ENCODE measurements at places on chromosomes 16 and 17.

GRCh38 chr16:31141489-31142108 lies 6.1 kb upstream of the PRSS8 start:
- no peak for DNase-seq

GRCh38 chr16:35911899-35912298 lies 2452.5 kb downstream of the TP53TG3F start:
- no peak for DNase-seq

- no peak for DNase-seq
These were observed 7.5 kb upstream of the ITGAX start for GRCh38 chr16:31347445-31347844.

DNA sequence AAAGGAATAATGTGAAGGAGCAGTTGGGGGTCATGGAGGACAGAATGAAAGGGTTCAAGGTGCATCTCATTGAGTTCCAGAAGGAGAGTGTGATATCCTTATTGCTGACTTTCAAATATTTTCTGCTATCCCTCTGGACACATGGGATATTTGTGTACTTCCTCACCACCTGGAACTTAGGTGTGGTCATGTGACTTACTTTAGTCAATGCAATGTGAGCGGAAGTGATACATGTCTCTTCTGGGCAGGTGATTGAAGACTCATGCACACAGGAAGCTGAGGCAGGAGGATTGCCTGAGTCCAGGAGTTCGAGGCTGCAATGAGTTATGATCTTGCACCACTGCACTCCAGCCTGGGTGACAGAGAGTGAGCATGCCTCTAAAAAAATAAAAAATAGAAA lies 36.7 kb upstream of the TANC2 start:
- no peak for DNase-seq

- DNase-seq: no peak
These were observed 43.8 kb upstream of the SMPD3 start for GRCh38 chr16:68492151-68492542.

DNA sequence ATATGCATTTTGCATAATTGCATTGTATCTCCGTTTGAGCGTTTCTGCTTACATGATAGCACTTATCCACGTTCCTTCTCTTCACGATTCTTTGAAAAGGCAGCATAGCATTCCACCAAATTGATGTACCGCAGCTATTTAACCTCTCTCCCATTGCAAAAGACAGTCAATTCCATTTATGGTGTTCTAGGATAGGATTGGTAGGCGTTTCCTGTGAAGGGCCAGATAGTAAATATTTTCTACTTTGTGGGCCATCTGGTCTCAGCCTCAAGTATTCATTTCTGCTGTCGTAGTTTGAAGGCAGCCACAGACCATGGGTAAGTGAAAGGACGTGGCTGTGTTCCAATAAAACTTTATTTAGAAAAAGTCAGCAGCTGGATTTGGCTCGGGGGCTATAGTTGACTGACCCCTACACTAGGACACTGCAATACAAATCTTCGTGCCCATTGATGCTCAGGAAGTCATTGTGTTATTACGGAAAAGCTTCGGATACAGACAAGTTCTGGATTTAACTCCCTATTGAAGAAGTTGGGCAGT lies 10.1 kb downstream of the SNX29 start:
- DNase-seq: no peak

GRCh38 chr16:8530752-8531384 lies 59.4 kb downstream of the TMEM114 start:
- no peak for DNase-seq

DNA sequence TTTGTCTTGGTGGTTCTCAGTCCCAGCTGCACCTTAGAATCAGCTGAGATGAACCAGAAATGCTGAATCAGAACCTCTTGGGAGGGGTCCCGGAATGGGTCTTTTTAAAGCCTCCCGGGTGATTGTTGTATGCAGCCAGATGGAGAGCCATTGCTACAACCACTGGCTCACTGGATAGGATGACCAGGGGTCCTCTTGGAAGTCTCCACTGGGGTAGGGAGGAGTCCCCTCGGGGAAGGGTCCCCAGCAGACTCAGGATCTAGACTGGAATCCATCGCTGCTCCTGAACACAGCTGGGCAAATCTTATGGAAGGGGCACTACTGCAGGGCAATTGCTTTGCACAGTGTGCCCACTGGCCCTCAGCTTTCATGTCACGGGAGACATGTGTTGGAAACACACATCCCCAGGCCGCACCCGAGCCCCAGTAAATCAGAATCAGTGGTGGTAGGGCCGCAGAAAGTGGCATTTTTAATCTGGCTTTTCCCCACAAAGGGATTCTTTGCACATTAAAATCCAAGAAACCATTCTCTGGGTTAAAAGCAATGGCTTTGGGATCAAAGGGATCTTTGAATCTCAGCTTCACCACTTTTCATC lies 117.3 kb downstream of the IRX5 start:
- no peak for DNase-seq

- no peak for DNase-seq
These were observed 10.0 kb upstream of the SKAP1 start for GRCh38 chr17:48439875-48440505.

DNA sequence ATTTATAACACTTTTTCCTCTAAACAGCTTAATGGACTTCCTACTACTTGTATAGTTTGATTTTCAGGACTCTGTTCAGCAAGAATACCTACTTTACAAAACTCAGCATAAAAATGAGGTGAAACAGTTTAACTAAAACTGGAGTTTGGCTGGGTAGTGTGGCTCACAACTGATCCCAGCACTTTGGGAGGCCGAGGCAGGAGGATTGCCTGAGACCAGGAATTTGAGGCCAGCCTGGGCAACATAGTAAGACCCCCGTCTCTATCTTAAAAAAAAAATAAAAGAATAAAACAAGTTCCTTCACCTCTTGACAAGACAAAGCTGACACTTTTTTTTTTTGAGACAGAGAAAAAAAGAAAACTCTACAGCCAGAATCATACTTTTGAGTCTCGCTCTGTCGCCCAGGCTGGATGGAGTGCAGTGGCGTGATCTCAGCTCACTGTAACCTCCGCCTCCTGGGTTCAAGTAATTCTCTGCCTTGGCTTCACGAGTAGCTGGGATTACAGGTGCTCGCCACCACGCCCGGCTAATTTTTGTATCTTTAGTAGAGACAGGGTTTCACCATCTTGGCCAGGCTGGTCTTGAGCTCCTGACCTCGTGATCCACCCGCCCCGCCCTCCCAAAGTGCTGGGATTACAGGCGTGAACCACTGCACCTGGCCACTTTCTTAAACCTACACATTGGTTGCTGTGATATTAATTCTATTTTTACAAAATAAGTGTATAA lies 2.6 kb downstream of the PDF start:
- no peak for DNase-seq

DNA sequence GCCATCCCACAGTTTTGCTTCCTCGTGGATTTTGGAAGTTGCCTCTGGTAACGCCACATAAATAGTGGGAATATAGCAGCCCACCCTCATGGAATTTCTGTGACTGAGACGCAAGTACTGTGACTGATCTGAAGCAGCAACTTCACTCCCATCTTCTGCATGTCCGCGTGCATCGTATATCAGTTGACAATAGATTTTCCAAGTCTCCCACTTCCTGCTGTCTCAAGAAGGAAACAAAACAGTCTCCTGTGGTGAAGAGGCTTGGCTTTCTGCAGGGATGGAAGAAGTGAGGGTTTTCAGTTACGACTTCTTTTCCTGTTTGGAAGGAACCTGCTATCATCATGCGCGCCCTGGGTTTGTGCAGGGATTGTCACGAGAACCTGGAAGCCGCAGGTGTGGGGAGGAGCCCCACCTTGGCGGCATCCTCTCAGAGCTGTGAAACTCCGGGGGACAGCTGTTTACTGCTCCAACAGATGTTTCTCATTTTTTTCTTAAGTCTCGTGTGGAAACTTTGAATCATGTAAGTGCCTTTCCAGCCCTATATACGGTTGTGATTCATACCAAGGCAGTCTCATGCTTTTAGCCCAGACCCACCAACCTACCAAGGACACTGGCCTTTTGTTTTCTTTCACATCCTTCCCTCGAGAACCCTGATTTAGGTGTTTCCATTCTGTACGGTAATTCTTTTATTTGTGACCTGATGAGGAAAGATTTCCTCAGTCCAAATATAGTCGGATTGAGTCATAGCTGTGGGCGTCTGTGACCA lies 57.5 kb downstream of the WIPI1 start:
- peak; percentile 88 for DNase-seq

GRCh38 chr16:12576878-12577277 lies 226.8 kb downstream of the CPPED1 start:
- DNase-seq: no peak

GRCh38 chr17:14211246-14211645 lies 25.4 kb downstream of the CDRT15 start:
- DNase-seq: no peak

DNA sequence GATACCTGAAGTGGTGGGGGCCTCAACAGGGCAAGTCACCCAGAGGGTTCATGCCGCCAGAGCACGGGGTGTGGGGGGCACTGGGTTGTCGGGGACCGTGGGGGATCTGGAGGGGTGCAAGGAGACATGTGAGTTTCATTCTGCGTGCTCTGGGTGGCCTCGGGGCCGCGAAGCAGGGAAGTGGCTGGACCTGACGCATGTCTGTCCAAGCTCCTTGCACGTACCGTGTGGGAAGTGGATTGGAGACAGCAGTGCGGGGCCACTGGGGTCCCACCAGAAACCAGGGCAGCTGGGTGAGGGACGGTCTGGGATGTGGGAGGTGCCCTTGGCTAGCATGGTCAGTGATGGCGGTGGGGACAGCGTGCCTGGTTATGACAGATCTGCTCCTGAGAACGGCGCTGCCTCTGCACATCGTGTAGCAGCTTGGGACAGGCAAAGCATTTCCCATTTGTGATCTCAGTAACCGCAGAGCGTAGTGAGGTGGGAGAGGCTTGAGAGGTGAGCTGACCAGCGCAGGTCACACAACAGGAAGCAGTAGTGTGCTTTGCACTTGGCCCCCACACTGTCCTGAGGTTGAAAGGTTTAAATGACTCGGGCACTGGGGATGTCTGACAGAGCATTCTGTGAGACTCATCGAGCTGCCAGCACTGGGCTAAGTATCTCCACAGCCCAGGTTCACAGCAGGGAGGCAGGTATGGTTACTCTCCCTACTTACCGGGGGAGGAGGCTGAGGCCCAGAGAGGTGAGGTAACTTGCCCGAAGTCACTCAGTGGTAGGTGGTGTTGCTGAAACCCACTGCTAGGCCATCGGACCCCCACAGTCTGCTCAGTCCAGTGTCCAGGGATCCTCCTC lies 114.4 kb downstream of the SOCS1 start:
- no peak for DNase-seq

DNA sequence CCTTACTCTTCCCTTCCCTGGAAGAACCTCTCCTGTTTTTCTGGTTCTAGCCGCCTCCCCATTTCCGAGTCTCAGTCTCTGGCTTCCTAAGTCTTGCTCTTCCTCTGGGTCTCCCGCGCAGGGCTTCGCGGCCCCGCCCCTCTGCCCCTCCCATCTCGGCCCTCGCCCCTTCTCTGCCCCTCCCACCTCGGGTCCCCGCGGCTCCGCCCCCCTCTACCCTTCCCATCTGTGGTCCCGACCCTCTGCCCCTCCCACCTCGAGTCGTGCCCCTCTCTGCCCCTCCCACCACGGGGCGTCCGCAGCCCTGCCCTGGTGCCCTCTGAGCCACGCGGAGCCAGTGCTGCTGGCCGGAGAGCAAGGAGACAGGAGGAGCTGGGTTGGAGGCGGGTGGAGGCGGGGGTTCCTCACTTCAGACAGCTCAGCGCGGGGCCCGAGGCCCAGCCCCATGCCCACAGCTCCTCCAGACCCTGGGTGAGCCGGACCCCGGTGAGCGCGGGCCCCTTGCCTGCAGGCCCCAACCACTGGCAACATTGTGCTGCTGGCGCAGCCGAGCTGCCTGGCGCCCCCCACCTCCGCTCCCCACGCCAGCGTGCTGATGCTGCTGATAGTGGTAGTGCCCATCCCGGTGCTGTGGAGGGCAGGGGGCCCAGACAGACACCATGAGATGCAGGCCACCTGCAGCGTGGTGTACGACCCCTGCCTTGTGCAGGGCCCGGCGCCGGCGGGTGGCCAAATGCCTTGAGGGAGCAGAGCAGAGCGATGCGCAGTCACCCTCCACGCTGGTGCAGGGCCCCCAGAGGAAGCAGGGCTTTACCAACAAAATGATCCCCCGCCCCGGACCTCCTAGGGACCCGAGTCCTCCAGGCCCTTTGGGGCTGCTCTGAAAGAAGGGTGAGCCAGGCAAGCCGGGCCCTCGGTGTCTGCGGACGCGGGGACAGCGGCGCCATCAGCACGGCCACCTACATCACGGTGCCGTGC lies 2115.3 kb downstream of the TP53TG3F start:
- no peak for DNase-seq

DNA sequence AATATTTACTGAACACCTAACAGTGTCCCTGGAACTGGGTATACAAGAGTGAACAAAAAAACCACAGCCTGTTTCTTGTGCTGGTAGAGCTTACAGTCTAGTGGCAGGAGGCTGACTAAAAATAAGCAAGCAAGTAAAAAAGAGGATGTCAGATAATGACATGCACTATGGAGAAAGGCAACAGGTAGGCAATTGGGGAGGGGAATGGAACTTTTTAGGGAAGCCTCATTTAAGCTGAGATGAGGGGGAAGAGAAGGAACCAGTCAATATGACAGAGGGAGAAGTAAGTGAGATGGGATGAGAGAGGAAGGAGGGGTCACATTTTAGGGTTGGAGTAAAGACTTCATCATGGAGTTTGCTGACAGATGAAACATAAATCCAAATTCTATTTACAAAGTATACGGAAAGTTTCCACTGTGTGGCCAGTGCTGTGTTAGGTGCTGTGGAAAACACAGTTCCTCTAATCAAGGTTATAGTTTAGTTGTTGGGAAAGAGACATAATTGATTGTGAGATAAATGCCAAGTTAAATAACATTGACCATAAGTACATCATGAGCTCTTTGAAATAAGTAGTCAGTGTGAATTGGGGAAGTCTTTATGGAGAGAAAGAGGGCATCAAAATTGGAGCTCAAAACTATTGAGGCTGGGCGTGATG lies 251.4 kb downstream of the FTO start:
- no peak for DNase-seq

DNA sequence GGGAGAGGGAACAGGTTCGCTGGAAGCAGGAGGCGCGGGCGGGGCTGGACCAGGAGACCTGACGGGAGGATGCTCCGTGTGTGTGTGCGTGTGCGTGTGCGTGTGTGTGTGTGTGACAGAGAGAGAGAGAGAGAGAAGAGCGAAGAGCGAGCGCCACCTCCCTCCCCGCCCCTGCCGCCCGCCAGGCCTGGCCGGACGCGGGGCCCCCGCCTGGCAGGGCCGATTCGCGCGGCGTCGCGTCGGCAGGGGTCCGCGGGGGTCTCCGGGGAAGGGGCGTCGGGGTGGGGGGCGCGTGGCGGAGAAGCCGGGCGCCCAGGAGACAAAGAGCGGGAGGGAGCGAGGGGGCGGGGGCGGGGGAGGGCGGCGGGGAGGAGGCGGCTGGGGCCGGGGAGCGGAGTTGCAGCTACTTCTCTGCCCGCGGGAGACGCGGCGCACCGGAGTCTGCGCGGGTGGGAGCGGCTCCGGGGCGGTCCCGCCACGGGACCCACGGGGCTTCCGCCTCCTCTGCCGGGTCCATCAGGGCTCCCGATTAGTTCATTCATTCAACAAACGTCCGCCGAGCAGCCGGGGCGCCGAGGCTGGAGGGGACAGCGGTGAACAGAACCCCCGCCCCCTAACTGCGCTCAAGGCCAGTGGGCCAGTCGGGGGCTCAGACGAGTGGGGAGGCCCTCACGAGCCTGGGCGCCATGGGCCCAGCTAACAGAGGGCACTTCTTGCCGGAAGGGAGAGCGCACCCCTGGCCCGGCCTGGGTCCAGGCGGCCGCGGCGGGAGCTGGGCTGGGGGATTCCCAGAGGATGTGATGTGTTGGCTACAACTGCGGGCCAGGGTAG lies at the start of gene SAMD14:
Gene SAMD14 (minus strand): TSS at position 433 of the 831 bp plus-strand sequence. CDS start 5,201 bp downstream, outside the sequence.
- peak; percentile 64 for DNase-seq

GRCh38 chr16:85520853-85521521 lies 92.1 kb upstream of the GSE1 start:
- DNase-seq: no peak

- DNase-seq: no peak
These were observed 952 bp downstream of the BMERB1 start for GRCh38 chr16:15435216-15435864.
